Hematopoietic multipotent progenitor cell (in vitro differentiated cells): ENCODE measurements at places on chromosomes 6 and 20.

- no peak for DNase-seq
Observed at GRCh38 chr20:48541581-48542071, 286.2 kb downstream of the PREX1 start.

DNA sequence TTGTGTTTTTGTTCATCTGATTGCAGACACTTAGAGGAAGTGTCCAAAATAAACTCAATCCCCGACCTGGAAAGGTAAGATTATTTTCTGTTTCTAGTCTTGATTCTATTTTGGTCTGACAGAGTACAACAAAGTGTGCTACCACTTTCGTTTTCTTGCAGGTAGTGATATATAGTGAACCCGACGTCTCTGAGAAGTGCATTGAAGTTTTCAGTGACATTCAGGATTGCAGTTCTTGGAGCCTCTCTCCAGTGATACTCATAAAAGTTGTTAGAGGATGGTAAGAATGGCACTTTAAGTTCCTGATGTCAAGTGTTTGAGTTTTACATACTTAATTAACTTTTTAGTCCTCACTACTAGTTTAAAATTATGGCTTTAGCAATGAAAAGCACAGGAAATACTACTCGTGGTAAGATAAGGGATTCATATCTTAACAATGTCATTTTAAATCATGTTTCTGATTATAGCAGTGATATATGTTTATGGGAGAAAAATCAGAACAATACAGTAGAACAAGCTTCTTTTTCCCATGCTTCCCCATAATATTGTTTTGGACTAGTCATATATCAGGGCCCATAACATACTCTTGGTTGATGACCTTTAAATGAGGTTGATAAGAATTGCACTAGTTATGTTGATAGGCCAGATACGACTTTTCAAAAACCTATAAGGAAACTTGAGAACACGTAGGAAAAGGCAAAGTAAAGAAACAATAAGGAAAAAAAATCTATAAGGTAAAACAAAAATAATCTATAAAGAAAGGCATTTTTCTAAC, 104.0 kb downstream of the RTN4IP1 start:
- DNase-seq = no peak

- no peak for DNase-seq
Observed at GRCh38 chr20:9974324-9974723, 60.5 kb upstream of the ANKEF1 start.

DNA sequence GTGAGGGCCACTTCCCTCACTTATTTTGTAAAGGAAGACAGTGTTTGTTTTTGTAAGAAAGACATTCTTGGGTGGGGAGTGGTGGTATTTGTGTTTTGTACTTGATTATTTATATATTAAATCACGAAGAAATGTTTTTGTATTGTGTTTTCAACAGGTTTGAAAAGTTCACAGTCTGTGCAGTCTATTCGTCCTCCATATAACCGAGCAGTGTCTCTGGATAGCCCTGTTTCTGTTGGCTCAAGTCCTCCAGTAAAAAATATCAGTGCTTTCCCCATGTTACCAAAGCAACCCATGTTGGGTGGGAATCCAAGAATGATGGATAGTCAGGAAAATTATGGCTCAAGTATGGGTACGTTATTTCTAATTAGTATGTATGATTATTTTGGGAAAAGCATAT, 137.2 kb downstream of the NCOA3 start:
- no peak for DNase-seq

- no peak for DNase-seq
Observed at GRCh38 chr6:146890644-146891434, 292.1 kb downstream of the ADGB start.

- DNase-seq = no peak
Observed at GRCh38 chr20:5131502-5131901, 4.7 kb downstream of the CDS2 start.

DNA sequence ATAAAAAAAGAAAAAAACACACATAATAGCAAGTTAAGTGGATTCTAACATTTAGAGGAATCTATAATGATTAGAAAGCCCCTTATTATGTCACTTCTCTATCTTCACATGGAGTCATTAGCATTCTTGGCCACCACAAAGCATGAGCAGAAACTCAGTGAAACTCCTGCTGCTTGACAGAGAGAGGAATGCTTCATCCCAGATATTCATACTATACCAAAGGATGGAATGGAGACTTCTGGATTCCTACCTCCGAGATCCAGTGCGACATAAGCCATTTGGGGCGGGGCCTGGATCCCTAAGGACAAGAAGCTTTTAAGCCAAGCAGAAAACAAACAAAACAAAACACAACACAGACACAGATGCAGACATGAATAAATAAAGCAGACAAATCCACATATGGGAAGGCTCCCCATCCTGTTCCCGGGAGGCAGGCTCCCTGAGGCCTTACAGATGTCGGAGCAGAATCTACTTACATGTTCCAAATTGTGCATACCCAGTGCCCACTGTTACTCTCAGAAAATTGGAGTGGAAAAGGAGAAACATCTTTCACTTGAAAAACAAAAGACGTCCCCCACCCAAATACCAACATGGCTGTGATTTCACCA, 727.3 kb downstream of the MAFB start:
- no peak for DNase-seq

DNA sequence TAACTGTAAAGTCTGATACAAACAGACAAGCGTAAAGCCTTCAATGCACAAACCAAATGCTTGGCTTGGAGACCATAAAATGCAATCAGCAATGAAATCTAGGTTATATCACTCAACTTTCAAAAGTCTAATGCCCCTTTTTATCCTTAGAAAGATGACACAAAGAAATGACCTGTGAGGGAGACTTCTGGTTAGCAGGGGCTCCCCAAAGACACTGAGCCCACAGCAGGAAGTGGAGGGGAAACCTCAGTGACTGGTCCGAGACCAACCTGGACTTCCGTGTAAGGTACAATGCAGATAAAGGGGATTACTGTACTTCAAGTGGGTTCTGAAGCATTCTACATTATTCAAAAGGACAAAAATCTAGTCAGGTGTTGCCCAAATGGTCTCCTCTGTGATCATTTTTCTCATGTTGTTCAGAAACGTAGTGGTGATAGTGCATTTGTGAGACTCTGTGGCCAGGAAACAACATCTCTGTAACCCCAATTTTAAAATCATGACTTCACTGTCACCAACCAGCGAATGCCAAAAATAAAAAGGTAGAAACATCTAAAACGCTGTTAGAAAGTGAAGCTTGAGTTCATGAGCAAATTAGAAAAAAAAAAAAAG, 88.2 kb downstream of the HIVEP2 start:
- DNase-seq = no peak

GRCh38 chr6:142932889-142933288, 12.1 kb downstream of the HIVEP2 start:
- no peak for DNase-seq

DNA sequence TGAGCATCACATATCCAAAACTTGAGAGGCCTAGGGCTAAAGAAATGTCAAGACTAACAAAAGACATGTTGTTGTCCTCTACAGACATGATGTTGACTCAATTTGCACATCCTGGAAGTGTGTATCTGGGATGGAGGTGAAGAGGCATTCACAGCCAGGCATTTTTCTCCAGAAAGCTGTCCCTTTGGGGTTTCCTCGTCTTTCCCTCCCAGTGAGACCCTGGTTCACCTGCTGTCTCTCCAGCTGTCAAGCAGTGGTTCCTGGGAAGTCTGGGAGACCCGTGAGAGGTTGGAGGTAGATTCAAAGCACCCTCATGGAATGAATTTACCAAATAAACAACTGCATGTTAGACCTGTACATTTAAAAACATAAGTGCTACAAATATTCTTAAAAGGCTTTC, 32.1 kb downstream of the BACH2 start:
- no peak for DNase-seq

DNA sequence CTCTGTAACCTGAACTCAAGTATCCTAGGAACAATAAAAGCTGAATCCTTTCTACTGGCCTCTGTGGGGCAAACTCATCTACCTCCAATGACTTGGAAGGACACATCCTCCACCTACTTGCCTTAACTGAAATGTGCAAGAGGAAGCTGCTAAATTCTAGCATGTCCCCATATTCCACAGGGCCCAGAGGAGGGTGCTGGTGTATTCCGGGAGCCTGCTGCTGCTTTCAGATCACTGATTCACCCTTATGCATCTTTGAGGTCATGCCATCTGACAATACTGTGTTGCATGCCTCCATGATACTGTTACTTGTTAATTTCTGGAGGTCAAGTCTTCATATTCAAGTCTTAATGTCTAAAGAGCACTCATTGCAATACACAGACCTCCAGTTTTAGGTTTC, 40.3 kb downstream of the LYRM4 start:
- no peak for DNase-seq

- DNase-seq = no peak
Observed at GRCh38 chr20:1062334-1063010, 55.9 kb upstream of the PSMF1 start.

- no peak for DNase-seq
Observed at GRCh38 chr6:142846883-142847287, 98.1 kb downstream of the HIVEP2 start.

DNA sequence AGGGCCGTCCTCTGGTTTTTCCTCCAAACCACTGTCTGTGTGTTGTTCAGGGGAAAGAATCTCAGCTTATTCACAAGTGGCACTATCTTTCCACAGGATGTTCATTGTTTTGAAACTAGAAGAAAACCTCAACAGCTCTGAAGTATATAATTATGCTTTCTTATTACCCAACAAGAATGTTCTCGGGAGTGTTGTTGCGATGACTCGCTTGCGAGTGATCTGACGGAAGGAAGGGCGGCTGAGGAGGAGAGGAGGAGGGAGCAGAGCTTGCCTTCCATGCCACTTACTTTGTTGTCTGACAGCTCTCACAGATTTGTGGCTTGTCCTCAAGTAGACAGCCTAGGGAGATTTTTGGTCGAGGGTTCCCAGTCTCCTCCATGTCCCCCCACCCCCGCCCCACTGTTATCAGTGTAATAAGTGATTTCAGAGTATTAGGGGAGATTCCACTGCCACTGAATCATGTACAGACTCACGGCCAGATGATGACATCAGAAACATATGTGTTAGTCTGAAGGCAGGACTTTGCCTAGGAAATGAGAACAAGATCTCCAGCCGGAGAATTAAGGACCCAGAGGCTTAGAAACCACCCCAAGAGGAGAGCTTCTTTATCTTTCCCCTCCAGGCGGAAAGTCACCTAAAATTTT, 80.7 kb upstream of the CCN6 start:
- DNase-seq = no peak

- DNase-seq = no peak
Observed at GRCh38 chr20:15867899-15868298, 705.3 kb downstream of the KIF16B start.

GRCh38 chr6:56032715-56033260, 157.4 kb upstream of the BMP5 start:
- no peak for DNase-seq

GRCh38 chr6:10434235-10434634, 19.4 kb upstream of the TFAP2A start:
- DNase-seq = no peak

DNA sequence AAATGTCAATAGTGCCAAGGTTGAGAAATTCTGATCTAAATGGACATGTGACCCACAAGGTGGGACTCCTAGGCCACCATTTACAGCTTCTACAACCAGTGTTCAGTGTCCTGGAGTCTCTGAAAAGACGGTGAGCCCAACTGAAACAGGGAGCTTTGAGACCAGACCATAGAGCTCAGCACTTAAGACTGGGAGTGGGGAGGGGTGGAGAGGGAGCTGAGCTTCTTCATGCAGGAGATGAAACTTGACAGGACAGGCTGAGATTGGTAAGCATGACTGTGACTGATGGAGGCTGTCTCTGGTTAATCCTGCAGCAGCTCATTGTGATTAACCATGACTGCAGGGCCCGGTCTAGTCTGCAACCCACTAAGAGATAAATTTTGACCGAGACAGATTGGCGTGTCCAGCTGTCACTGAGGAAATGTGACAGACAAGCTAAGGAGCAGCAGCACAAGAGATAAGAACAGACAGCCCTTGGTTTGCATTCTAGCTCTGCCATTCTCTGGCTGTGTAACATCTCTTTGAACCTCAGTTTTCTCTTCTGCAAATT, 1.4 kb upstream of the AAR2 start:
- DNase-seq = no peak

GRCh38 chr6:166972101-166972500, 15.8 kb upstream of the RNASET2 start:
- no peak for DNase-seq

DNA sequence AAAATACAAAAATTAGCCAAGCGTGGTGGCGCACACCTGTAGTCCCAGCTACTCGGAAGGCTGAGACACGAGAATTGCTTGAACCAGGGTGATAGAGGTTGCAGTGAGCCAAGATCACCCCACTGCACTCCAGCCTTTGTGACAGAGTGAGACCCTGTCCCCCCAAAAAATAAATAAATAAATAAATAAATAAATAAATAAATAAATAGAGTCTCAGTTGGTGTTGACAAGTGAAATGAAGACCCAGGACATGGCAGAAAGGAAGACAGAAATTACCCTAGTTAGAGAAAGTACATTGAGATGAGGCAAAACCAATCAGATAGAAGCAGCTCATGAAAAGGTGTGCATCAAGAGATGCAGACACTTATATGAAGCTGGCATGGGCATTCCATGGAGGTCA, 105.0 kb downstream of the IBTK start:
- no peak for DNase-seq

DNA sequence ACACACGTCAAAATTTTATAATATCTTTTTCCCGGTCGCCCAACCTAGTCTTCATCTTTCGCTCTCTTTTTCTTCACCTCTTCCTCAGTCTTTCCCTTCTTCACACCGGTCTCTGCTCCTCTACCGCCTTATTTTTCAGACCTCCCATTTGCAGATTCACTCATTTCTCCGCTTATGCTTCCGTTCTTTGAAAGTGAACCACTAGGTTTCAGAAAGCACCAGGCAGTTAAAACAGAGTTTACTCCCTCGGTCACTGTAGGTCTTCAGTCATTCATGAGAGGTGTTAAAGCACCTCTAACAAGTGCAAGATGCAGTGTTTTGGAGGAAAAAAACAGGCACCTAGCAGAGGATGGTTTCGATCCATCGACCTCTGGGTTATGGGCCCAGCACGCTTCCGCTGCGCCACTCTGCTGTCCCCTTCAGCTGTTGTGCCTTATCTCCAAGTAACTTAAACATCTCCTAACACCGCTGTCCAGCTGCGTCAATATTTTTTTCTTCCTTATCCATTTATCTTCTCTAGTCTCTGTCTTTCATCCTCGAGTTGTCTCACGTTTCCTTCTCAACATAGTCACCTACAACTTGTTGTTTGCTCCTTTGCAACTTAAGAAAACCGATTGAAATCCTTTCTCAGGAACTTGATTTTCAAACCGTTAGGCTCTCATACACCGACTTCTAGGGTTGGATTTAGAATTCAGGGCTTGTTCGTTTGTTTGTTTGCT, 119.7 kb upstream of the ZNF184 start:
- DNase-seq = no peak

DNA sequence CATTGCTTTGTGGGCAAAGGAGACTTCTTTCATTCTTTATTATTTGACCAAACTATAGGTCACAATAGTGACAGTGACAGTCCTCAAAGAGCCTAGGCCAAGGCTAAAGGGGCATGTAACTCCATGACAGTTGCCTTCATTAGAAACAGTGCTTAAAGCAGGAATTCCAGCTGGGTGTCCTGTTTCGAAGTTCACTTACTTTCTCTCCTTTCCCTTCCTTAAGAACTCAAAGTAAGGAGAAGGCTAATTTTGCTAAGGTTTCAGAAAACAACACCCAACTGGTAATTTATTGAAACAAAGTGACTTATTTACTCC, 48.1 kb upstream of the HEY2 start:
- no peak for DNase-seq

- DNase-seq = peak; percentile 71
Observed at GRCh38 chr20:38893565-38894090, 32.6 kb upstream of the FAM83D start.
